ENCODE measurements at places on chromosomes 13 and 19. TPM values are rescaled to one million over a fixed set of nuclear protein-coding genes. Genes with fewer than 3 reads are reported as not detected.

Gene APLP1
- total RNA-seq: 0.79 TPM

- H3K4me3 ChIP-seq: no peak overlapping the region
- H3K27ac ChIP-seq: no peak overlapping the region
- DNase-seq: no peak
- no peaks in the 10 kb centered on the region for H3K36me3 ChIP-seq
- H3K4me1 ChIP-seq: no peaks in the 10 kb centered on the region
These were observed 274.5 kb downstream of the LMO7 start for GRCh38 chr13:75910591-75910990.

GRCh38 chr19:42113641-42114348 is 18.5 kb downstream of the POU2F2 start:
- no peaks in the 10 kb centered on the region for H3K27me3 ChIP-seq
- H3K4me1 ChIP-seq: peaks cover 33% of the 10 kb centered on the region
- DNase-seq: no peak
- H3K27ac ChIP-seq: no peak overlapping the region
- H3K36me3 ChIP-seq: peaks cover 13% of the 10 kb centered on the region

- H3K27me3 ChIP-seq: peaks cover 7% of the 10 kb centered on the region
- H3K4me3 ChIP-seq: peak overlapping the region; percentile 42
- H3K36me3 ChIP-seq: no peaks in the 10 kb centered on the region
- H3K27ac ChIP-seq: peak overlapping the region; percentile 60
- no peak for DNase-seq
These were observed 1.9 kb downstream of the RRAS start for GRCh38 chr19:49637821-49638738.

All from activated CD4-positive, alpha-beta T cell treated with anti-CD3 and anti-CD28 coated beads, Interleukin-2, amount 10 ng/mL, durations not matched to agents 7 days and 5 days (primary cell).